ENCODE measurements at places on chromosomes 6 and 20. TPM values are rescaled to one million over a fixed set of nuclear protein-coding genes. Genes with fewer than 3 reads are reported as not detected.

PCIF1 gene
- 36.6 TPM for total RNA-seq

CYP39A1 gene
- 5.4 TPM for total RNA-seq

PHACTR1 gene
- 0.49 TPM for total RNA-seq

RFX6 gene
- total RNA-seq: not detected

EPB41L2 gene
- total RNA-seq: 96.7 TPM

Data from vagina (tissue), 2 donors.